ENCODE measurements at places on chromosomes 6 and 20.

- DNase-seq: no peak
Observed at GRCh38 chr6:10719296-10719963, 3.4 kb upstream of the TMEM14C start.

DNA sequence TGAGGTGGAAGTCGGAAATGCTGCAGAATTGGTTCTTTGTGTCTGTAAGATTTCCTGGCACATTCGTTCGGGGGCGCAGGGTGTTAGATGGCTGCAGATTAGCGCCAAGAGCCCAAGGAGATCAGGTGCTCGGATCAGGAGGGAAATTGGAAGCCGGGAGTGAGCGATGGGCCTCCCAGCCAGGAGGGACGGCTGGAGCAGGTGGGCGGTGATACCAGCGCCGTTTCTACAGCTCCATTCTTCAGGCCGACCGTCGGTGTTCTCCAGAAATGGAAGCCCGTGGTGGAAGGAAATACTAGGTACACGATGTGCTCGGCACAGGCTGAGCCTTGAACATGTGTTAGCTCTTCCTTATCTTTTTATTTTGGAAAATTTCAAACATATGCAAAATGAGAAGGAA, 6.5 kb downstream of the SIRPA start:
- DNase-seq: no peak

GRCh38 chr6:139064981-139065665, 36.6 kb downstream of the ABRACL start:
- no peak for DNase-seq

DNA sequence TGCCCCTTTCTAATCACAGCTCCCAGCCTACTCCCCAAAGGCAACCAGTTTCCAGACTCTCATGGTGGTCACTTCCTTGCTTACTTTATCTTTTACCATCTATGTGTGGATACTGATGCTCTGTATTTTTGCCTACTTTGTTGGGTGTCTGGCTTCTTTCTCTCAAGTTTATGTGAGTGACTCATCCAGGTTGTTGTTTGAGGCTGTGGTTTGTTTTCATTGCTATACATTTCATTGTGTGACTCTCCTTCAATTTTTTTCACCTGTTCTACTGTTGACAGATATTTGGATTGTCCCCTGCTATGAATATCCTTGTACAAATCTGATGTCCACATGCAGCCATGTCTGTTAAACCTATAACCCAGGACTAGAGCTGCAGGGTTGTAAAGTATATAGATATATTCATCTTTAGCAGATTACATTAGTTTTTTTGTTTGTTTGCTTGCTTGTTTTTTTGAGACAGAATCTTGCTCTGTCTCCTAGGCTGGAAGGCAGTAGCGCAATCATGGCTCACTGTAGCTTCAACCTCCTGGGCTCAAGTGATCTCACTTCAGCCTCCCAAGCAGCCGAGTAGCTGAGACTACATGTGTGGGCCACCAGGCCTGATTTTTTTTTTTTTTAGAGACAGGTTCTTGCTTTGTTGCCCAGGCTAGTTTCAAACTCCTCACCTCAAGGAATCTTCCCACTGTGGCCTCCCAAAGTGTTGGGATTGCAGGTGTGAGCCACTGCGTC, 72.9 kb upstream of the EEF1E1 start:
- DNase-seq: no peak

- DNase-seq: no peak
Observed at GRCh38 chr6:83962582-83962981, 71.0 kb upstream of the MRAP2 start.

DNA sequence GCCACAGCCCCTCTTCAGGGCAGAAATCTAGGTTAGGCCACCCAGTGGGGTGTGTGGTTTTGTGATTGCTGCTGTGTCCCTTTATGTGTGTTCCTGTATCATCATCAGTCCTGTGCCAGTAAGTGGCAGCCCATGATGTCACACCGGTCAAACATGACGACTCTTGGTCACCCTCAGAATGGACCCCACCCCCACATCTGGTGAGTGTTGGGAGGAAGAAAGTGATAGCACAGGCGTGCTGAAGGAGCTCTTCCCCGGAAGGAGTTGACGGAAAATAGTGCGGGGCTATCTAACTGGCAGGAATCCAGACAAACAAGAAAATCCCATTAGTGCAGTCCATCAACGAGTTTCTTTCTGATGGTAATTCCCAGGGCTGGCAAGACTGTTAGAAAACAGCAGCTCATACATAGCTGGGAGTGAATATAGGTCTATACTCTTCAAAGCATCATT, 33.4 kb upstream of the IL17A start:
- no peak for DNase-seq

DNA sequence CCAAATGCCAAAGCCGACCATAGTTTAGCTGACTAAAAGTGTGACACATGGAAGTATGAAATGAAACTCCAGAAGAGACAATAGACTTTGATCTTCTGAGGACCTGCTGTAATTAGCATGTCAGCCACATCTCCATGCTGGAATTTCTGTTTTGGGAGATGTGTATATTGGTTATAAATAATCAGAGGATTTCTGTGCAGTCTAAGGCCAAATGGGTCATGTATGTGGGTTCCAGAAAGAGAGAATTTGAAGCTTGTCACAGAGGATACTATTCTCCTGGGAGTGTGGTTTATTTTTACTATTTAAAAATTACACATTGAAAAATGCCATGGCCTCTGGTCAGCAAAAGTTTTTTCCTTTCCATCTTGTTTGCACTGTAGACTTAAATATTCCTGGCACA, 405.5 kb upstream of the PLCB4 start:
- DNase-seq: no peak

DNA sequence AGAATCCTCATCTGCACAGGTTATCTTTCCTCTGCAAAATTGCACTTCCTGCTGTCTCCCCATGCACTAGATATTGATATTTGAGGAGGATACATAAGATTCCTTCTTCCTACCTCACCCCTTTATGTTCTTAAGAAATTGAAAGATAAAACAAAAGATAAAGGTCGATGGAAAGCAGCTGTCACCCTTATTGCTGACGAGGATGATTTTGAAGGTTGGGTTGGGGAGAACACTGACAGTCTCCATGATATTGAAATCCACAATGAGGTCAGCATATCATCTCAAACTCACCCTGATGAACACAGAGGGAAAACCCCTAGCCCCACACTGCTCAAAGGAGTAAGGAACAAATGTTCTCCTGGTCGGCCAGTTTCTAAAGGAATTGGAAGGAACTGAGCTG, 110.6 kb upstream of the FUT9 start:
- DNase-seq: no peak

- no peak for DNase-seq
Observed at GRCh38 chr20:62368392-62368975, 1.4 kb upstream of the LAMA5 start.

- no peak for DNase-seq
Observed at GRCh38 chr20:18279242-18279641, 9.1 kb upstream of the ZNF133 start.

GRCh38 chr20:21146215-21146614, 20.3 kb downstream of the KIZ start:
- DNase-seq: no peak

DNA sequence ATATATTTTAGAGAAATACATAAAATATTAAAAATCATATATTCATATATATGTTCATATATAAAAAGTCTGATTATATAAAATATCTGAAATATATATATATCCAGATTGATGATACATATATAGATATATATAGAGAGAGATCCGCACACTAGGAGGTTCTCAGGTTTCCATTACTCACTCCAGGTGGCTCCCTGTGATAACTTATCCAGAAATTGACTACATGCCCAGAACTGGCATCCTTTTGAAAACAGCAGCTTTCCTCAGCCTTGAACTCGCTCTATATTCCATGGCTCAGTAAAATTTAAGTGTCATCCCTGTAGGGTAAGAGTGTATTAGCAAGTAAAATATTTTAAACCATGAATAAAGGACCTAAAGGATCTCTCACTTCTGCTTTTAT, 206.8 kb downstream of the TINAG start:
- DNase-seq: no peak

- no peak for DNase-seq
Observed at GRCh38 chr6:168428052-168428826, 12.7 kb upstream of the SMOC2 start.

DNA sequence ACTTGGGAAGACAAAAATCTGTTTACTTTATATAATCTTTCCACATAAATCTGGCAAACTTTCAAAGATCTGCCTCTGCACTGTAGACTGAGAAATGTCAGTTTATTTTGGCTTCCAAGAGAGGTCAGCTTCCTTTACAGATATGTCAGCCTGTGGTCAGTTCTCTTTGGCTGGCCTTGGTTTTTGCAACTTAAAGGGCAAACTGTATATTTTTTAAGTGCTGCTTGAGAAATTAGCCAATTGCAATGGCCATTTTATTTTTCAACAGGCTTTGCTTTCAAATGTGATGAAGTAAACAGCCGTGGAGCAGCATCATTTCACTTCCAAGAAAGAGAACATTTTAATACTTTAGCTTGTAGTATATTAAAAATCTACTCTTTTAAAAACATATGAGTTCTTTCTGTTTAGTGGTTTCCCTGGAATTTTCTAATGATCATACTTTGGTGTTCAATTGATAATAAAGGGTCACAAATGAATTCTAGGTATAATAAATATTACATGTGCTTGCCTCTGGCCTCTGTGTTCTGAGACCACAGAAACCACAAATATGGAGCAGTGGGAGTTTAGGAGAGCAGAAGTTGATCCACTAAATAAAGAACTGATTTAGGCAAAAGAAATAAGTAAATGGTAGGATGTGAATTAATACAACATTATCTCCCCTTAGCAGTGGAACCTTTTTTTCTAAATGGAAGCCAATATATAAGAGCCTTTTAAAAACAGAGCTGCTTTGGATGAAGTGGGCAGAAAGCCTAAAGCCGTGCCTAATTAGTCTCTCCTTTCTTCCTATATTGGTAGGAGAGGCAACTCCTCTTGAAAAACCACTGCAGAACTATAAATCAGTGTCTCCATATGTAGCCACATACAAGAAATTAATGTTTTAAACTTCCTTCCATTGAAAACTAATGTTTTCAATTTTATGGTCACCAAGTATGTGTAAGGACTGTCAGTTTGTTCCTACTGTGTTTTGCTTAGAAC, 16.2 kb downstream of the ADGRB3 start:
- DNase-seq: no peak

DNA sequence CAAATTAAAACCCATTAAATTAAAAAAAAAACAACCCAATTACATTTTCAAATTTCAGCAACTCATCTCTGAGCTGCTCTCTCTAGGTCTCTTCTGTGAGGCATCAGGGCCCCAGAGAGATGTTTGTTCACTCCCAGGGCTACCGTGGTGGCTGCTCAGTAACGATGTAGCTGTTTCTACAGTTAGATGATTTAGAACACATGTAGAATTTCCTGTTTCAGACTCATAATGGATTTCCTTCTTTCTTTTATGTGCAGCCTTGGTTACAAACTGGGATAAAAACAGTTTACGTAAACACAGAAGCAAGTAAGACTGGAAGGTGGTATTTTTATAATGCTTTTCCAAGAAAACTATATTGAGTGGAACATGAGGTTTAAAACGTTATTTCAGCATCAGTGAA, 116.1 kb upstream of the CCN2 start:
- no peak for DNase-seq

DNA sequence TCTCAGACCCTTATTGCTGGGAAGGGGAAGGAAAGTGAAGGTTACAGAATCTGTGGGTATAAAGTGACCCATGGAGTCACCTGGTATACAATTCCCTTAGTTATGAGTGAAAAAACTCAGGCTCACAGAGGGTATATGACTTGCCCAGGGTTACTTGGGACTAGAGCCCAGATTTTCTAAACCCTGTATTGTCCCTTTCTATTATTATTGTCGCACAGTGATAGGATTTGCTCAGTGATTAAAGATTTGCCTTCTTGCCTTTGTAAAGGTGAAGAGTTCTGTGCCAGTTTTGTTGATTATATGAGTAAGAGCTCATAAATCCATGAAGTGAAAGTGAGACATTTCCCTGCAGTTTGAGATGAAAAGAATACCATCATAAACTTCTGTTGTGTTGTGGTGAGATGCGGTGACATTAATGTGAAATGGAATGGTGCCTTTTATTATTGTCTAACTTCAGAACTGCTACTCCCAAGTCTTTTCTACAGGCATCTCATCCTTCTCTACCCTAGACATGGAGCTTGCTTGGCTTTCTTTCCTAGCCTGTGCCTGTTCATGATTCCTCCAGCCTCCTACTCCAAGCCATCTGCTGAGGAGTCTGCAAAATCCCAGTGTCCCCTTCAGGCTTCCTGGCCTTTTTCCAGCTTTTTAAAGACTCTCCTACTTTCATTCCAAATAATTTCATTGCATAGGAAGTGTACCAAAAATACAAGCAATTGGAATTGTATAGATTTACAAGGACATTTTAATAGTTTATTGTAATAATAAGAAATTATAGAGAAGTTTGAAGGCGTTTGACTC, 33.5 kb upstream of the ADIG start:
- no peak for DNase-seq

GRCh38 chr6:14811775-14812428, 434.0 kb upstream of the JARID2 start:
- no peak for DNase-seq

DNA sequence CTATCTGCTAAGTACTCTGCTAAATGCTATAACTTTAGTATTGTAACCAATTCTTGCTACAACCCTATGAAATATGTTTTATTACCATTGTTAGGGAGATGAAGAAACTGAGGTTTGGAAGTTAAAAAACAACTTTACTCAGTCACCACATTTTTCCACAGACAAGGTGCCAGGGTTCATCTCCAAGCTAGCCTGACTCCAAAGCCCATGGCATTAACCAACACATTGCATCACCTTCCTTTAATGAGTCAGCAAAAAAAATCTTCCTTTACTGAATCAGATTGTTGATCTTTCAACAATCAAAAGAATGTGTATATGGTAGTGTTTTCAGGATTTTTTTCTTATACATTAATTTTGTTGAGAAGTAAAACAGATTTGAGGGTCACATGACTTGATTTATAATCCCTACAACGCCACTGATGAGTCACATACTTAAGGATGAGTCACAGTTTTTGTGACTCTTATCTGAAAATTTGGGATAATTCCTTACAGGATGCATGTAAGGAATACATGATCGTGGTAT, 41.5 kb downstream of the MAN1A1 start:
- DNase-seq: no peak

DNA sequence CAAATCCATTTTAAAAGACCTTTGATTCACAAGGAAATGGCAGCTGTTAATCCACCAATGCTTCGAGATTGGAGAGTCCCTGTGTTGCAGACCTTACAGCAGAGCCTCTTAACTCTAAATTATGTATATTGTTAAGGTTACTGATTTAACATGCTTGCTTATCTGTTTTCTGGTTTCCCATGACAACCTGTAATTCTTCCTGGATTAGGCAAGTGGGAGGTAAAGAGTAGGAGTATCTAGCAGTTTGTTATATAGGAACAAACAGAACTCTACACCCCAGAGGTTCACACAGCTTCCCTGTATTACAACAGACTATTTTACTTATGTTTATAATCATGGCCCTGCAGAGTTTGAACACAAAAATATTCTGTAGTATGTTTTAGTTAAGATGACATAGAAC, 39.5 kb downstream of the NKX2-4 start:
- no peak for DNase-seq

DNA sequence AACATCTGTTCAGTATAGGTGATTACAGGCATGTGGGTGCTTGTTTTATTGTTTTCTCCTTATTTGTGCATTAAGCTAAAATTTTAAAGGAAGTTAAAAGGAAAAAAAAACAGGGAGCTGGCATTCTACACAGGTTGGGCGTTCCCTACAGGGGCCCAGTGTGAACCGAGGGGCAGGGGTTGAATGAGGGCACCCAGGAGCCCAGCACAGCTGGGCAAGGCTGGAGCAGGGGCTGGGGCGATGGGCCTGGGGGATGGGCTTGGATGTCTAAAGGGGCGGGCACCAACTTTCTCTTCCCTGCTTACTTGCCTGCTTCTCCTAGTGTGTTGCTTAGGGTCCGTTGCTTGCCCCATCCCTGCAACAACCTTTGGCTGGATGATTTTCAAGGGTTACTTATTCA, 230.2 kb upstream of the RNF24 start:
- no peak for DNase-seq
